ENCODE measurements at places on chromosomes 6 and 20. TPM values are rescaled to one million over a fixed set of nuclear protein-coding genes. Genes with fewer than 3 reads are reported as not detected.

GRCh38 chr20:52160621-52161204 lies 30.9 kb downstream of the ZFP64 start:
- no peak for DNase-seq

DNA sequence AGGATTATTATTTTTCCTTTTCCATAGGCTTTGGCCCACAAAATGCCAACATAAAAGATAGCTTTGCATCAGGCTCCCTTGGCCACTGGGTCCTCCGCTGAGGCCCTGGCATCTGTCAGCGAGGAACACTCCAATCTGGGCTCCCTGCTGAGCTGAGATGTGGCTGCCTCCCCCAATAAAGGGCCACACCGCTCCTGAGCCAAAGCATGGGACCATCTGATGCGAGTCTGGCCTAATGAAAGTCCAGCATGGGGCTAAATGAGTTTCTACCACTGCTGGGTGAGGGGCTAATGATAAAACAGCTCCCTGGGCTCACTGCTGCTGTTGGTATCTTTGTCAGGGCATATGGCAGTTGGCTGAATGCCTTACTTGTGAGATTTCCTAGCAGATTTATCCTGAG lies 817.5 kb upstream of the SLC35B3 start:
- no peak for DNase-seq

DNA sequence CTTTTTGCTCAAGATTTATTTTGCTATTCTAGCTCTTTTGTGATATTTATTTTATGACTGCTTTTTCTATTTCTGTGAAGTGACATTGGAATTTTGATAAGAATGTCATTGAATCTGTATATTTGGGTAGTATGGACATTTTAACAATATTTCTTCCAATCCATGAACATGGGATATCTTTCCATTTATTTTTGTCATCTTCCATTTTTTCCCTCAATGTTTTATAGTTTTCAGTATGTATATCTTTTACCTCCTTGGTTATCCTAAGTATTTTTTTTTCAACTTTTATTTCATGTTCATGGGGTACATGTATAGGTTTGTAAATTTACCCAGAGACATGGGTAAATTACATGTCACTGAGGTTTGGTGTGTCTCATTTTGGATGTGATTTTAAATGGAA lies 74.1 kb upstream of the PREP start:
- DNase-seq, result no peak

FBXO9 gene
- 43.6 TPM for total RNA-seq

- no peak for DNase-seq
These were observed 24.9 kb upstream of the NT5E start for GRCh38 chr6:85424981-85425380.

DNA sequence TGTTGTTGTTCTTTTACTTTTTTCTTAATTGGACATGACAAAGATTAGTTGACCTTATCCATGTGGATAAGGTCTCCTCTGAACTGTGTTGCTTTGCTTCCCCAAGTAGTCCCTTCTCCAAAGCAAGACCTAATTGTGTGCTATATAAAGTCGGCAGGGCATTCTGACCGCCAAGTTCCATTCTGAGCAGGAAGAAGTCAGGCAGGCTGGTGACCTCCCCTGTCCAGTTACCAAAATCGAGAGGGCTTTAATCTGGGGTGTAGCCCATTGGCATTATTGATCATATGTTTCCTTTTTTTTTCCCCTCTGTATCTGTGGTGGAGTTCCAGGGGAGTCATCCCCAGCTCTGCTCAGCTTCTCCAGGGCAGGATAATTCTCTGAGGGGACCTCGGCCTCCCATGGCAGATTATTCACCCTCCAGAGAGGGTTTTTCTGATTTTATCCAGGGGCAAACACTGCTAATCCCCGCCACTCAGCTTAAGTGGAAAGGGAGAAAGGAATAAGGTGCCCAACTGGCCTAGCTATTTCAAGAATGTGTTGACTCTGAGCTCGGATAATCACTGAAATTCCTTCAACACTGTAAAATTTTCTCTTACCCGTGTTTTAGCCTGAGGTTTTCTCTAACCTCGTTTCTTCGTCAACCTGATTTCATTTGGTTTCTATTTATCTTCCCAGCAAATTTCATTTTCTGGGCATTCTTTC lies 71.8 kb upstream of the L3MBTL3 start:
- no peak for DNase-seq

PM20D2 gene
- total RNA-seq, result 4.7 TPM

- no peak for DNase-seq
These were observed 122.8 kb downstream of the C6orf118 start for GRCh38 chr6:165186441-165187205.

DNA sequence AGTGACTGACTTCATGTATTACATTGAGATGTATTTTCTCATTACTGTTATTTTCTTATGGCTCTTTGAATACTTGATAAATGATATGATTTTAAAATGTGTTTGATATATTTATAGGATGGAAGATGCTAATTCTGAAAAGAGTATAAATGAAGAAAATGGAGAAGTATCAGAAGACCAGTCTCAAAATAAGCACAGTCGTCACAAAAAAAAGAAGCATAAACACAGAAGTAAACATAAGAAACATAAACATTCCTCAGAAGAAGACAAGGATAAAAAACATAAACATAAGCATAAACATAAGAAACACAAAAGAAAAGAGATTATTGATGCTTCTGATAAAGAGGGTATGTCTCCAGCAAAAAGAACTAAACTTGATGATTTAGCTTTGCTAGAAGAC lies 47.5 kb downstream of the FAM217A start:
- no peak for DNase-seq

SLC17A3 gene
- total RNA-seq, result not detected

GRCh38 chr6:133644892-133645619 lies 243.9 kb upstream of the TCF21 start:
- DNase-seq, result peak; percentile 91

DNA sequence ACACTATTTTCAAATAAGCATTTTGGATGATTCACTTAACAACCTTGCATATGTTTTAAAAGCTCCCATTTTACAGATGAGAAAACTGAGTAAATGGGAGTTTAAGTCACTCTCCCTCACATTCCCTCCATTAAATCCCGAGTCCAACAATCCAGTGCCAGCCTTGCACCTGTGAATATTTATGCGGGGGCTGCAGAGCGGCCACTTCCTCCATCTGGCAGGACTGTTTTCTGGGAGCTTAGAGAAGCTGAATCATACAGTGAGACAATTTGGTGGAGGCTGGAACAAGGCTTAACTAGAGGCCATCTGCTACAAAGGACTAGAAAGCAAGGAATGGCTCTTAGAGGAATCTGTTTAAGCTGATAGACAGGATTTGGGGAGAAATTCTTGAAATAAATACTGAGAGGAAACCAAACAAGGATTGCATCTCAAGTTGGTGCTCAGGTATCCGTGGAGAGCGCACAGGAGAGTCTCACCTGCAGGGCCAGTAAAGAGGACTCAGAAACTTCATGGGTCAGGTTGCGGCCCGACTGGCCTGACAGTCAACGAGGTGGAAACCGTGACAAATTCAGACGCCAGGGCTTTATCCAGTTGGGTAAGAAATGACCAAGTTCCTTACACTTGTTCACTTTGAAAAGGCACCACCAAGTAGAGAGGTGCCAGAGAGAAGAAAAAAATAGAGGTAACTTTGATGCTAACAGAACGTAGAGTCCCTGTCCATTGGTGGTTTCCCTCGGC lies 478.5 kb downstream of the QKI start:
- no peak for DNase-seq

- no peak for DNase-seq
These were observed at the start of gene MCCD1 for GRCh38 chr6:31528821-31529328. Gene MCCD1 (plus strand): TSS chr6:31528962. CDS start chr6:31529015, 53 bp downstream.

SIRPD gene
- not detected for total RNA-seq

- no peak for DNase-seq
These were observed 1.8 kb downstream of the FAM83D start for GRCh38 chr20:38927902-38928578.

GGTLC1 gene
- total RNA-seq, result not detected

- DNase-seq, result no peak
These were observed 101.1 kb upstream of the CLDN20 start for GRCh38 chr6:155162682-155163081.

- DNase-seq, result no peak
These were observed 71.8 kb downstream of the INSM1 start for GRCh38 chr20:20439602-20440190.

SPEF1 gene
- not detected for total RNA-seq

DNA sequence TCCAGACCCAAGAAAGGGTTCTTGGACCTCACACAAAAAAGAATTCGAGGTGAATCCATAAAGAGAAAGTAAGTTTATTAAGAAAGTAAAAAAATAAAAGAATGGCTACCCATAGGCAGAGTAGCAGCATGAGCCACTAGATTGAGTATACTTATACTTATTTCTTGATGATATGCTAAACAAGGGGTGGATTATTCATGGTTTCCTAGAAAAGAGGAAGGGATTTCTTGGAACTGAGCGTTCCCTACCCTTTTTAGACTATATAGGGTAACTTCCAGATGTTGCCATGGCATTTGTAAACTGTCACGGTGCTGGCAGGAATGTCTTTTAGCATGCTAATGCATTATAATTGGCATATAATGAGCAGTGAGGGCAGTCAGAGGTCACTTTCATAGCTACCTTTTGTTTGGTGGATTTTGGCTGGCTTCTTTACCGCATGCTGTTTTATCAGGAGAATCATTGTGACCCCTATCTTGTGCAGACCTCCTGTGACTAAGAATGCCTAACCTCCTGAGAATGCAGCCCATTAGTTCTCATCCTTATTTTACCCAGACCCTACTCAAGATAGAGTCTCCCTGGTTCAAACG lies 44.3 kb downstream of the TENT5A start:
- no peak for DNase-seq

- DNase-seq, result peak; percentile 47
These were observed at the start of gene COQ3 for GRCh38 chr6:99393698-99394531. Gene COQ3 (minus strand): TSS chr6:99394195. CDS start chr6:99394179, 16 bp downstream.
